AG08396 (cell line): ENCODE measurements at places on chromosomes 12 and 14.
A peak's percentile ranks its signal among the peaks of the same experiment; 100 is the strongest.

GRCh38 chr14:53346988-53347387, 193.9 kb upstream of the DDHD1 start:
- no peak for DNase-seq

GRCh38 chr12:21940549-21941505, at the start of gene ABCC9:
ABCC9 (minus strand) TSS chr12:21941426; CDS start chr12:21936674, 4,752 bp downstream.
- peak; percentile 26 for DNase-seq

- no peak for DNase-seq
Measured at GRCh38 chr12:68538726-68539614, 71.7 kb upstream of the RAP1B start.

DNA sequence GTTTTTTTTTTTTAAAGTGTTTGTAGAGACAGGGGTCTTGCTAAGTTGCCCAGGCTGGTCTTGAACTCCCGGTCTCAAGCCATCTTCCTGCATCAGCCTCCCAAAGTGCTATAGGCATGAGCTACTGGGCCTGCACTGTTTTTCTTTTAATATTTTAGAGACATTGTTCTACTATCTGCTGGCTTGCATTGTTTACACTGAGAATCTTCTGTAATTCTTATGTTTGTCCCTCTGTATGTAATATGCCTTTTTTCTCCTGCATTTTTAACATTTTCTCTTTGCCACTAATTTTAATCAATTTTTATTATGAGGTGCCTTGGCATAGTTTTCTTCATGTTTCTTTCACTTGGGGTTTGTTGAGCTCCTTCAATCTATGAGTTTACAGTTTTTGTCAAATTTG, 15.4 kb upstream of the BCAT1 start:
- no peak for DNase-seq

DNA sequence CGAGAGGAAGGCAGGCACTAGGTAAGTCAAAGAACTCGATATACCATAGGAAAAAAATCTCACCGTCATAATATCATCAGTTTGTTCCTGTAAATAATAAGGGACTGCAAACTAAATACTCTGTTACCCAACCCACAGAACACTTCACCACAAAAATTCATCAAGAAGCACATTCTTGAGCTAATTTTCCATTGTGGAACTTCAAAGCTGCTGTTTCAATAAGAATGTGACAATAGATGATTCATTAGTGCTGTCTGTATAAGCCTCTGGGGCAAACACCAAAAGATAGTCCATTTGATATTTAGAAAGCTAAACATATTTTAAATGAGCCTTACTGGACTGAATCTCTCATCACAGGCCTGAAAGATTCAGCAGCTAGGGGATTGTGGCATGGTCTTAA, 219.4 kb downstream of the KSR2 start:
- no peak for DNase-seq

GRCh38 chr12:69698054-69698453, 1.0 kb downstream of the BEST3 start:
- DNase-seq, result no peak

GRCh38 chr12:15815730-15816129, 26.5 kb upstream of the EPS8 start:
- DNase-seq, result no peak

DNA sequence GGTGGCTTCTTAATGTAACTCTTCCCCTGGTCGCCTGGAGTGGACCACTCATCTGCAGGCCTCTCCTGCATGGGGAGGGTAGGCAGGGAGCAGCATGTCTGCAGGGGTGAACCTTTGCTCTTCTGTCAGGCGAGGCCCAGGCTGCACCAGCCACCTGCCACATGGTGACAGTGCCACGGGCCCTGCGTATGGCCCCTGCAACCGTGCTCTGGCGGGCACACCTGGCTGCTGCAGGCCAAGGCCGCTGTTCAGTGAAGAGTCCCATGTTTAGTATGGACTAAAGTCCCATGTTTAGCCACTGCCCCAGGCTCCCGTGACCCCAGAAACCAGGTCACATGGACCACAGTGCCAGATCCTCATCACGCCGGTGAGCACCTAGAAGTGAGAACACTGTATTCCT, 187.0 kb downstream of the ADGRD1 start:
- DNase-seq, result no peak

GRCh38 chr12:74900232-74900631, 309.4 kb downstream of the KCNC2 start:
- DNase-seq, result no peak

GRCh38 chr14:38254571-38255407, 1.1 kb downstream of the CLEC14A start:
- no peak for DNase-seq

DNA sequence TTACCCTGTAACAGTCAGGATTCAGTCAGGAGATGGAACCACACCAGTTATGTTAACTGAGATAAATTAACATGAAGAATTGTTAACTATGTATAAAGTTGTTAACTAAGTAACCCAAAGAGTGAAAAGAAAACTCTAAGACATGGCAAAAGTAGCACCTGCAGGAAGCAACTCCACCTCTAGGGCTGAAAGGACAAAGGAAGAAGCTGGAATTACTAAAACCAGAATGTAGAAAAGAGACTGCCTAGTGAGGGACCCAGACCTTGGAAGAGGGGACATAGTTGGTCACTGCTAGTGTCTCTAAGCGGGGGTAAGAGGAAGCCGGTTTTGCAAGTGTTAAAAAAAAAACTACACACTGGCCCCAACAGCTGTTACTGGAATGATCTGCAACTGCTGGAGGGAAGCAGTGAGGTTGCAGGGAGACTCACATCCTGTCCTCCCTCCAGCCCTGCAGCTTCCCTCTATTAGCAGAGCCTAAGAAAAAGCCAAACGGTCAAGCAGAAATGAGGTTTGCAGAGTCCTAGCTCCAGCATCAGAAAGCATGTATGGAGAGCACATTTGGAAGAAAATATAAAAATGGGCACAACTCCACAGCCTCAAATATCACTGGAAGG, 39.8 kb downstream of the GPR135 start:
- DNase-seq, result no peak

DNA sequence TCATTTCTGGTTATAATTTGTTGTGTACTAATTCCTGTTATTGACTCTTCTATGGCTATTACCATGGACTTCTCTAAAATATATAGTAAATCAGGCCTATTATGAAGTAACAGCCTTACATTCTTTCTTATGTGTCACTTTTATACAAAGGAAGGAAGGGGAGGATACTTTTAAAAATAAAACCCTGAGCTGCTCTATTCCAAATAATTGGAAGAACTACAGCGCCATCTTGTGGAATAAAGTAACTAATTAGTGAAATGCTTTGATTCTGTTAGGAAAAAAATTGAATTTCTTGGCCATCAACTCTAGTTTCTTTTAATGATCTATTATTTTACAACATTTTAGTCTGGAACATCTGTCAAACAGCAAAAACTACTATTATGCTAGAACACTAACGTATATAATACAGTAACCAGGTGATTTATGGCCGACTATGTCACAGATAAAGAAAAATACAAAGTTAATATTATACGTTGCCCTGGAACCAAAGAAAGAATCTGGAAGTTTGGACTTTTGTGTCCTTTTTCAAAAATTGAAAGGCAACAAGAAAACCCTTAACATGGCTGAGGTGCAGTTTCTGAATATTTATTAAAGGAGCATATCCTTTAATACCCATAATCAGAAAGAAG, 55.0 kb upstream of the NELL2 start:
- DNase-seq, result peak; percentile 20

DNA sequence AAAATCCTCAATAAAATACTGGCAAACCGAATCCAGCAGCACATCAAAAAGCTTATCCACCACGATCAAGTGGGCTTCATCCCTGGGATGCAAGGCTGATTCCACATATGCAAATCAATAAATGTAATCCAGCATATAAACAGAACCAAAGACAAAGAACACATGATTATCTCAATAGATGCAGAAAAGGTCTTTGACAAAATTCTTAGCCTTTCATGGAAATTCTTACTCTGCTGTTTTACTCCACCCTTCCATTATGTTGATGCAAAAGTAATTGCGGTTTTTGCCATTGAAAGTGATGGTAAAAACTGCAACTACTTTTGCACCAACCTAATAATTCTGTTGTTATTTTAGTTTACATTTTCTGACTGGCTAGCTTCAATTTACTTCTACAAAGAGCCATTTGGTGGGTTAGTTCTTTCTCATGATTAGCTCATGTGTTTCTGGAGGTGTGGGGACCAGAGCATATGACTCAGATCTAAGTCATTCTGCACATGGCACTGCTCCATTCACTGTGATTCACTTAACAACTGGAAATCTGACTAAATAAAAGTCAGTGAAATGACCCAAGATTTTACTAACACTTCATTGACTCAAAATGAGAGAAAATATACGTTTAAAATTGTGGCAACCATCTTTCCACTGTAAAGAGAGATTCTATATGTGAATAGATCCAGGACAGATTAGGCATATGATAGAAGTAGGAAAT, 99.9 kb downstream of the TMTC3 start:
- peak; percentile 66 for DNase-seq

GRCh38 chr12:92602476-92602875, 100.3 kb upstream of the PLEKHG7 start:
- no peak for DNase-seq

DNA sequence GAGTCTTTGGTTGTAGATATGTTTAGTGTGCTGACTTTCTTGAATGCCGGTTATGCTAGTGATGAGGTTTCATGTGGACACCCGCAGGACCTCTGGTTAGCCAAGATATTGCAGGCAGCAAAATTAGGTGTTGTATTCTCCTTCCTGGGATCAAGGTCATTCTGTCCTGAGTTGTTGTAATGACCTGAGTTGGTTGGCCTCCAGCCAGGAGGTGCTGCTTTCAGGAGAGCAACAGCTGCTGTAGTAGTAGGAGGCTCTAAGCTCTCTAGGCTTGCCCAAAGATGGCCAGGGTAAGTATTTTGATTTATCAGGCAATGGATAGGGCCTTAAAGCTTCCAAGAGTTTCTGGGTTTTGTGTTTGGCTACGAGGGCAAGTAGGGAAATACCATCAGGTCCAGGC, 56.0 kb upstream of the BDKRB2 start:
- DNase-seq, result no peak

- DNase-seq, result peak; percentile 58
Measured at GRCh38 chr12:58529897-58530741, 390.2 kb downstream of the LRIG3 start.

DNA sequence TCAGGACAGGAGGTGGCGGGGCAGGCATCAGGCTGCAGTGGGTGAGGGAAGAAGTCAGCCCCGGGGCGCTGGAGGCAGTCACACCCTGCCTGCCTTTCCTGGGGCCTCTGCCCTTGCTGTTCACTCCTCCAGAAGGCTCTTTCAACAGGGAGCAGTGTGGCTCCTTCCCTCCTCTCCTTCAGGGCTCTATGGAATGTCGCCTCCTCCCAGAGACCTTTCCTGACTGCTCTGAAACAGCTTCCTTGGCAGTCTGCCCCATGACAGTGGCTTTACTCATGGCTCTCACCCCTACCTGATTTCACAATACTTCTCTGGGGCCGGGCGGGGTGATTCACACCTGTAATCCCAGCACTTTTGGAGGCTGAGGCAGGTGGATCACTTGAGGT, 7.1 kb downstream of the RHOF start:
- DNase-seq, result peak; percentile 79

DNA sequence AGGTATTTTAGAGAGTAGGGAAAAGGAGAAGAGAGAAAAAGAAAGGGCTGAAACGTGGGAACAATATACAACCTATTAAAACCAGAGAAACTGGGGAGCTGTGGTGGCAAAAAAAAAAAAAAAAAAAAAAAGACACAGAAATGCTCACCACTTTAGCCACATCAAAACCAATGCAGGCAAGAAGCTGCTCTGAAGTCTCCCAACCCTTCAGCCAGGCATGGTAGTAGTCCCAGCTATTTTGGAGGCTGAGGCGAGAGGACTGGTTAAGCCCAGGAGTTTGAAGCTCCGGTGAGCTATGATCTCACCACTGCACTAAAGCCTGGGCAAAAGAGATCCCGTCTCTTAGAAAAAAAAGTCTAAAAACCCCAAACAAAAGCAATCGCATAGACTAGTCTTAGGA, 33.2 kb downstream of the DENND5B start:
- no peak for DNase-seq

DNA sequence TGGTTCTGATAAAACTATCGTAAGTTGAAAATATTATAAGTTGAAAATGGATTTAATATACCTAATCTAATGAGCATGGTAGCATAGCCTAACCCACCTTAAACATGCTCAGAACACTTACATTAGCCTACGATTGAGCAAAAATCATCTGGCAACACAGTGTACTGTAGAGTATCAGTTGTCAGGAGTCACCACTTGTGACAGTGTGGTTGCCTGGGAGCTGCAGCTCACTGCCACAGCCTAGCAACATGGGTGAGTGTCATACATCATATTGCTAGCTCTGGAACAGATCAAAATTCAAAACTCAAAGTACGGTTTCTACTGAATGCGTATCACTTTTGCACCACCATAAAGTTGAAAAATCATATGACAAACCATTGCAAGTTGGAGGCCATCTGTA, 203.5 kb downstream of the ATXN7L3B start:
- DNase-seq, result no peak

GRCh38 chr12:131049549-131050339, 96.0 kb downstream of the ADGRD1 start:
- no peak for DNase-seq
